Activated T-helper 9 cell treated with anti-CD3 and anti-CD28 coated beads, Interleukin-2, amount 50 U/mL, for 16 hours (primary cell): ENCODE measurements at places on chromosomes 7 and 10.

- DNase-seq = no peak
Measured at GRCh38 chr7:143172354-143172753, 10.9 kb upstream of the TAS2R39 start.

- no peak for DNase-seq
Measured at GRCh38 chr7:5636914-5637313, 144.5 kb downstream of the RNF216 start.

GRCh38 chr10:6399231-6399741, 180.8 kb downstream of the PRKCQ start:
- DNase-seq = no peak

- DNase-seq = peak; percentile 21
Measured at GRCh38 chr10:5666008-5666840, at the start of gene ASB13. Gene ASB13, minus strand, starts transcription at chr10:5666595. Its CDS starts 44 bp downstream, at chr10:5666551.

DNA sequence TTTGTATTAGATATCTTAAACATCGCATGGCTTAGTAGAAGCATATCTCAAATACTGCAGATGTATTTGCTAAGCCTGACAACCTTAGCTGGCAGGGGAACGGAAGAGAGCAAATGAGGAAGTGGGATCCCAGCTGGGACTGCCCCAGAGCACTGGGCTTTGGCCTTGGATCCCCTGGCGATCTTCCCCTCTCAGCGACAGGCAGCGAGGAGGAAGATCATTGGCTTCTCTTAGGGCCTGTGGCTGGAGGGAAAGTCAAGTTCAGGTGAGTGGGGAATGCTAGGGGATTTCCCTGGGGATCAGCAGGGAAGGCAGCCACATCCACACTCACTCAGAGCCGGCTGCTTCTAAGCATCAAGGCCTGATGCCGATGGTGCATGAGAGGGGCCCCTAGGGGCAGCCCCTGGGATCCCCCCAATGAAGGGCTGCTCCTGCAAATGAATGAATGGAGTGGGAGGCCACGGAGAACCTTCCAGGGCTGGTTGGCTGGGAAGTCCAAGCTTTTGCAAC, 42.0 kb downstream of the LYZL2 start:
- no peak for DNase-seq

DNA sequence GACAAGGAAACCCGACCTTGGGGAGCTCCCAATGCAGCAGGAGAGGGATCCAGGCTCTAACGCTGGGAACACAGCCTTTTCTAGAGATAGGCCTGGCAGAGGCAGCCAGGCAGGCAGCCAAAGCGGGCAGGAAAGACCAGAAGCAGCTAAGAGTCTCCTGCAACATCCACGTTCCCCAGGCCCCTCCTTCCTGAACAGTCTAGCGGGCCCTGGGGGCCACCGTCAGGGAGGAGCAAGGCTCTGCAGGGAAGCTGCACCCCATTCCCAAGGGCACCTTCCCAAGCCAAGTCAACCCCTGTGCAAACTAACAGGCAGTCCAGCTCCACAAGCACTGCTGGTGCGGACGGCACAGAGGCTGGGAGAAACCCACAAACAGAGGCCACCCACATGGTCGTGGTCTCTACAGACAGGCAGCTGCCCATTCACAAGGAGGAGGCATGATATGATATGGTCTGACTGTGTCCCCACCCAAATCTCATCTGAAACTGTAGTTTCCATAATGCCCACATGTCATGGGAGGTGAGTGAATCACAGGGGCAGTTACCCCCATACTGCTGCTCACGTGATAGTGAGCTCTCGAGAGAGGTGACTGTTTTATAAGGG, 115.7 kb downstream of the MAD1L1 start:
- no peak for DNase-seq

DNA sequence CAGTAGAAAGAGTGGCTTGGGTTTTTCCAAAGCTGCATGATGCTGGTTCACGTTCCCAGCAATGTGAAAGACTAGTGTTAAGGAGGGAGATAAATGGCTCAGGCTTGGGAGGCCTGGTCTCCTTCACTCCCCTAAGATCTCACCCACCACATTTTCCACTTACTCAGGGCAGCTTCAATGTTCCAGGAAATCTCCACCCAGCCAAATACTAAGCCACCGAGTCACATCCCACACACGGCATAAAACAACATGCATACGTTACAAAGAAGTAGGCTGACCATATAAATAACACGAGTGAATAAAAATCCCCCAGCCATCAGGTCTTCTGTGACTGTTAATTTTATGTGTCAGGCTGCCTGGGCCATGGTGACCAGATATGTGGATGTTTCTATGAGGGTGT, 303.5 kb downstream of the SFMBT2 start:
- DNase-seq = no peak

- no peak for DNase-seq
Measured at GRCh38 chr7:85186083-85186520, 754 bp downstream of the SEMA3D start.

DNA sequence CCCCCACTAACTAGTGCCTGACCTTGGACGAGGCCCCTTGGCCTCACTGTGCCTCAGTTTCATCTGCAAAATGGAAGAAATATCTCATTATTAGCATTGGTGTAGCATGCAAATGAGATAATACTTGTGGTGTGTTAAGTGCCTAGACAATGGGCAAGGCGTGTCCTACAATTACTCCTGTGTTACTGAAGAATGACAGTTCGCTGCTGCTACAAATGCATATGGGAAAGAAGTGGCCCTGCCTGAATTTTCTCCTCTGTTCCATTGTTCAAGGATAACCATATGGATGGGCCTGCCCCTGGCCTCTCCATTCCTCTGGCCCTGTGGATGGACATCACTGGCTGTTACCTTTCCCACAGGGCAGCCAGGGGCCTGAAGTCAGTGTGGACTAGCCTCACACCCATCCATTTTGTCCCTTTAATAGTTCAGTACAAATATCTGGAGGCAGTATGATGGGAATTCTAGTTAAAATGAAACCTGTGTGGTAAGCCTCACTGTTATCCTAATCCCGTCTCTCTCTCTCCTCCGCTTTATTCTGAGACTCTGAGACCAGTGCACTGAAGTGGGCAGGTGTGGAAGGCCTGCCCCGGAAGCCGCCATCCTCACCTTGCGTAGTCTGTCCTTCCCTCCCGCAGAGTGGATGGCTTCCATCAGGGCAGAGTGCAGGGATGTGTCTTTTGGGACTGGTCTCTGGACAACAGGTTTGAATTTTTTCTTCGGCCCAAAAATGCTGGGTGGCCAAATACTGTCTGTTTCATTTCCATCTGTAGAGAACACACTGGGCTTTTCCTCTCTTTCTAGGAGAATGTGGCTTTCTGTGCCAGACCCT, 244.6 kb upstream of the GRB10 start:
- DNase-seq = no peak

GRCh38 chr7:92276460-92276864, 30.7 kb downstream of the ANKIB1 start:
- DNase-seq = no peak

DNA sequence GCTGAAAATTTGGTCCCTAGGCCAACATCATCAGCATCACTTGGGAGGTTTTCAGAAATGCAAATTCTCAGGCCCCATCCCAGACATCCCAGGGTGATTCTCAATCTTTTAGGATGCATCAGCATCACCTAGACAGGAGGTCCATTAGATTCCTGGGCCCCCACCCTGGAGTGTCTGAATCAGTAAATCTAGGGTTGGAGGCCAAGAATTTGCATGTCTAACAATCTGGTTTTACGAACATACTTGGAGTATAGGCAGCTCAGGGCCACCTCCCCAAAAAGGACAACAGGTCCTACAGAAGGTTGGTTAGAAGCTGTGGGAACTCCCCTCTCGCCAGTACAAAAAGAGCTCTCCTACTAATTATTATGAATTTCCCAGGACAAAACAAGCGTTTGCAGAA, 15.5 kb downstream of the ZC3HAV1 start:
- no peak for DNase-seq

GRCh38 chr7:87712571-87712970, 84.4 kb downstream of the RUNDC3B start:
- no peak for DNase-seq

DNA sequence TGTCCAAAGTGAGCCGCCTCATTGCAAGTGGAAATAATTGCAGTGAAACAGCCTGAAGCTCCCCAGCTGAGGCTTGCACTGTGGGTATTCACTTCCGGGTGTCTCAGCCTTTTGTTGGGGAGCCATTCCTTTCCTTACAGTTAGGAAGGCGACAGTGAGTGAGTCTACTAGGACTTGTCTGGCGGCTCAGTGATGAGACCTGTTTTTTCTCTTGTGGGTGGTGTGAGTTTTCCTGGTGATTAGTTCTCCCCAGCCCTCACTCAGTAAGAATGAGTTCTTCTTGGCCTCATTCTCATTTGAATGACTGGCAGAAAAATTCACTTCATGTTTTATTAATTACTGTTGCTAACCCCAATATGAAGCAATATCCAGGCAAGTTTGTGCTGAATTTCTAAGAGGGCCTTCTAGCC, 2.6 kb downstream of the PGAM1 start:
- DNase-seq = peak; percentile 38

- no peak for DNase-seq
Measured at GRCh38 chr7:24910551-24911212, 69.3 kb downstream of the OSBPL3 start.

GRCh38 chr10:111724121-111724520, 459.4 kb downstream of the GPAM start:
- DNase-seq = no peak

DNA sequence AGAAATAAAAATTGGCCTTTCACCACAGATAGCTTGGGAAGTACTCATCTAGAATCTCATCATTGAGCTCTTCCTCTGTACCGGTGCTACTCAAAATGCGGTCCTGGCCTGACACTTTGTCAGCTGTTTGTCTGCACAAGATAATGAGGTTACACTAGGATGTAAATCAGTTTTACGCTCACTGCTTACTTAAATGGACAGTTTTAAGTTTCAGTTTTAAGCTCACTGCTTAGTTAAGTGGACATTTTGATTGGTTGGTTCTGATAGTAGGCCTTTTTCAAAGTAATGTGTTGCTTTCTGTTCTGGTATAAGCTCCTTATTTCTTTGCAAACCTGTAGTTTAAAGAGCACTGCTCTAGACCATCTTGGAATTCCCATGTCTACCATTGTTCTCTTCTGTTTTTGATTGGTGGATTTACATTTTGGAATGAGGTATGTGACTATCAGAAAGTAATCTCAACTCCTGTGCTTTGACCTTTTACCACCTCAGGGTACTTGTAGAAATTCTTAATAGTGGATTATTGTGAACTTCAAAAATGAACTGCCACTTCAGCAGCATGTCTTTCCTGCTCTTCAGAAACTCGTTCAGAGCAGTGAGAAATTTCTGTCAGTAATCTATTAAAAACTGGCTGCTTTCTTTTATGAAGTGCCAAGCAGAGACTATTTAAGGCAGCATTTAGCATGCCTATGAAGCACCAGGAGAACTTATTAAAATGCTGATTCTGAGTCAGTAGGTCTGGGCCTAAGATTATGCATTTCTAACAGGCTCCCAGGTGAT, 55.0 kb downstream of the C1GALT1 start:
- no peak for DNase-seq

- no peak for DNase-seq
Measured at GRCh38 chr10:22152403-22152802, 65.4 kb downstream of the EBLN1 start.

DNA sequence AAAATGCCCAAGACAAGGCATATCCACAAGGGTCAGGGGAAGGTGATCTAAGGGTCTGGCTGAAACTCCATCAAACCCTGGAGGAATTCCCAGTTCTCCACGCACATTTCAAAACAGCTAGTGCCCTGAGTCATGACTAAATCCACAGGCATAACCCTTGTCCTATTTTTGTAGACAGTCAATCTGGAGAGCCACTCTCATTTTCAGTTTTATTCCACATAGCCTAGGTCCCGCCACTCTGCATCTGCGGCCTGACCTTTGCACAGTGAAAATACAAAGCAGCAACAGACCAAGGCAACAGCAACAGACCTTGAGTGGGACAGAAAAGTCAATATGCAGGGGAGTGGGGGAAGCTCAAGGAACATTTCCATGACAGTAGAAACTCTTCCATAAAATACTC, 201.4 kb upstream of the NPVF start:
- no peak for DNase-seq

DNA sequence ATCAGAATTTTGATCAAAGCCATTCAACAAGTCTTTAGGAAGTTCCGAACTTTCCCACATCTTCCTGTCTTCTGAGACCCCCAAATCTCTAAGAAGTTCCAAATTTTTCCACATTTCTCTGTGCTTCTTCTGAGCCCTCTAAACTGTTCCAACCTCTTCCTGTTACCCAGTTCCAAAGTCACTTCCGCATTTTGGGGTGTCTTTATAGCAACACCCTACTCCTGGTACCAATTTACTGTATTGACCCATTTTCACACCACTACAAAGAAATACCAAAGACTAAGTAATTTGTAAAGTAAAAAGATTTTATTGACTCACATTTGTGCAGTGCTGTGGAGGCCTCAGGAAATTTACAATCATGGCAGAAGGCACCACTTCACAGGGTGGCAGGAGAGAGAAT, 385.8 kb upstream of the GHITM start:
- DNase-seq = no peak

- no peak for DNase-seq
Measured at GRCh38 chr7:106206826-106207541, 77.8 kb downstream of the NAMPT start.

DNA sequence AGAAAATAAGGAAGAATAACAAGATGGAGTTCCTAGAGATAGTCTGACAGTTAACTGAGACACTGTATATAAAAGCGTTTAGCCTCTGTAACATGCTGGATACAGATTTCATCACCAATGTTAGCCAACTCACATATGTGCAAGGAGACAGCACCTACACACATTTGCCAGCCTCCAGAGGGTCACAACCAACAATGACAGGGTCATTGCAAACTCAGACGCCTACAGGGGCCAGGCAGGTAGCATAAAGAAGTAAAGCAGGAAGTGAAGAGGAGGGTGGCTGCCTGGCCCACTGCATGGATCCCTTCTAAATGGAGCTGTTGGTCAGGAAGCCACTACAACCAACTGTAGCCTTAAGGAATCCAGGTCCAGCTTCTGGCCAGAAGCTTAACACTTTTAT, 50.4 kb downstream of the NRAP start:
- DNase-seq = no peak

GRCh38 chr10:34299105-34299611, 515.9 kb downstream of the PARD3 start:
- DNase-seq = no peak

GRCh38 chr7:150924369-150924781, 53.7 kb downstream of the KCNH2 start:
- no peak for DNase-seq

DNA sequence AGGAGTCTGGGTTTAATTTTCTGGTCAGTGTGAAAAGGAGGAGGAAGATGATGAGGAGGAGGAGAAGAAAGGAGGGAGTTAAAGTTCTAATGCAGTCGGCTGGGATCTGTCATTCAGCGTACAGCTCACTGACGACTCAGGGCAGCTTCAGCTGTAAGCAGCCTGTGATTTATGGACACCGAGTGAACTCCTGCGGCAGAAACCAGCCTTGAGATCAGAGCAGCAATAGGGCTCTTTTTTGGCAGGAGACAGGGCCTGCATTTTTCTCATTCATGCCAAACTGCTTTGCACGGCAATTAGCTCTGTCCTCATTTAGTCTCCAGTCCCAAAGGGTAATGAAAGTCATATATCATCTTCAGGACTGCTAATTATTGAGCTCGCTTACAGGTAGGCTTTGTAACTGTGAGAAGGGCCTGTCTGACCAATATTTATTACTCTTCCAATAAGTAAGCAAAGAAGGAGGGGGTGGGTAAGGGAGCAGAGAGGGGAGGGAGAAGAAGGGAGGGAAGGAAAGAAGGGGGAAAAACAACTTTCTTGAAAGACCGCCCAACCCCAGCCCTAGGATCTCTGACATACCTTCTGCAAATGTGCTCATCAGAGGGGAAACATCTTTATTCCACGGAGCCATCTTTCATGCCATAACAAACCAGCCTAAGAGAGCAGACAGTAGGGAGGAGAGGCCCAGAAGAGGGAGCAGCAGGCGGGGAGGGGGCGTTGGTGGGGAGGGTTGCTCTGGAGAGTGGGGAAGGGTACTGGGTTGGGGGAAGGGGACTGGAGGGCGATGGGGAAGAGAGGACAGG, 48.1 kb upstream of the COMTD1 start:
- DNase-seq = no peak
